ENCODE measurements at places on chromosomes 3 and 15. TPM values are rescaled to one million over a fixed set of nuclear protein-coding genes. Genes with fewer than 3 reads are reported as not detected.

FLNB gene
- total RNA-seq = 300 TPM

IQSEC1 gene
- 34.2 TPM for total RNA-seq

GNB4 gene
- 91.0 TPM for total RNA-seq

LMAN1L gene
- total RNA-seq = not detected

ZDHHC19 gene
- total RNA-seq = not detected

NR1I2 gene
- total RNA-seq = 0.20 TPM

DPH6 gene
- 11.9 TPM for total RNA-seq

DISP2 gene
- 0.17 TPM for total RNA-seq

DAZL gene
- total RNA-seq = not detected

SCG5 gene
- 29.6 TPM for total RNA-seq

ADGRG7 gene
- total RNA-seq = not detected

SCAPER gene
- total RNA-seq = 8.0 TPM

C3orf85 gene
- total RNA-seq = not detected

CPNE4 gene
- not detected for total RNA-seq

LRRC49 gene
- total RNA-seq = 10.4 TPM

RASGRP1 gene
- 5.1 TPM for total RNA-seq

SYNPR gene
- not detected for total RNA-seq

RETNLB gene
- not detected for total RNA-seq

B3GALNT1 gene
- 21.2 TPM for total RNA-seq

NECTIN3 gene
- 31.5 TPM for total RNA-seq

C15orf39 gene
- 8.6 TPM for total RNA-seq

GUCA1C gene
- total RNA-seq = not detected

CEMIP gene
- total RNA-seq = 994 TPM

ANKUB1 gene
- not detected for total RNA-seq

KBTBD13 gene
- not detected for total RNA-seq

SLC51B gene
- total RNA-seq = not detected

SORD gene
- total RNA-seq = 20.3 TPM

MEF2A gene
- total RNA-seq = 55.9 TPM

A4GNT gene
- not detected for total RNA-seq

TXNRD3 gene
- total RNA-seq = 6.9 TPM

MNS1 gene
- total RNA-seq = 0.30 TPM

CCR3 gene
- not detected for total RNA-seq

BOC gene
- total RNA-seq = 7.6 TPM

PLS1 gene
- 1.7 TPM for total RNA-seq

ADAMTS17 gene
- 4.8 TPM for total RNA-seq

PRRT3 gene
- total RNA-seq = 4.7 TPM

INSYN1 gene
- total RNA-seq = 3.3 TPM

CFAP100 gene
- total RNA-seq = not detected

DGKG gene
- total RNA-seq = 1.2 TPM

IRAK2 gene
- total RNA-seq = 22.7 TPM

CYP1A1 gene
- 1.2 TPM for total RNA-seq

GOLGA8J gene
- not detected for total RNA-seq

SCAMP5 gene
- total RNA-seq = 1.6 TPM
